ENCODE measurements at places on chromosomes 13 and 19.

- H3K27ac ChIP-seq, result no peak within 1 kb of the TSS
- H3K36me3 ChIP-seq, result no peaks in the 10 kb centered on the region
- peaks cover 11% of the 10 kb centered on the region for H3K27me3 ChIP-seq
Observed at GRCh38 chr19:45322744-45323281, at the start of gene CKM. Gene CKM (minus strand): TSS chr19:45322875. CDS start chr19:45319713, 3,162 bp downstream.

- no peak overlapping the region for H3K27ac ChIP-seq
- no peaks in the 10 kb centered on the region for H3K27me3 ChIP-seq
- no peak for DNase-seq
- no peaks in the 10 kb centered on the region for H3K36me3 ChIP-seq
- H3K4me1 ChIP-seq, result no peaks in the 10 kb centered on the region
Observed at GRCh38 chr13:30093236-30093635, 214.1 kb downstream of the KATNAL1 start.

DNA sequence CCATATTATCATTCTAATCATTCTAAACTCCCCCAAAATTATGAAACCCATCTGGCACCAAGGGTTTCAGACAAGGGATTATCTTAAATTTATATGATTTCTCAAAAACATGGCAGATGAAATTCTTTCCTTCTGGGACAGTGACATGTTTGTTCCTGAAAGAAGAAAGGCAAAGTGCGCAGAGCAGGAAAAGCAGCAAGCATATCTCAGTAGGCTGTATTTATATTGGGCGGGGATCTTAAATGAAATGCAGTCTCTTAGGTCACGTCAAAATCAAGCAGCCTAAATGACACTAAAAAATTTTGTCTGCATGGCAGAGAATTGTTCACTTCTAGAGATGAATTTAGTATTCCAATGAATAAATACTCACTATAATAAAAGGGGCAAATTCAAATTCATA lies 49.3 kb downstream of the RCBTB2 start:
- H3K4me1 ChIP-seq, result no peaks in the 10 kb centered on the region
- no peak for DNase-seq
- no peak overlapping the region for H3K4me3 ChIP-seq
- no peaks in the 10 kb centered on the region for H3K36me3 ChIP-seq

- H3K4me1 ChIP-seq, result no peaks in the 10 kb centered on the region
- no peaks in the 10 kb centered on the region for H3K27me3 ChIP-seq
- no peak overlapping the region for H3K4me3 ChIP-seq
- no peak overlapping the region for H3K27ac ChIP-seq
Observed at GRCh38 chr13:96540670-96541069, 450.8 kb downstream of the HS6ST3 start.

DNA sequence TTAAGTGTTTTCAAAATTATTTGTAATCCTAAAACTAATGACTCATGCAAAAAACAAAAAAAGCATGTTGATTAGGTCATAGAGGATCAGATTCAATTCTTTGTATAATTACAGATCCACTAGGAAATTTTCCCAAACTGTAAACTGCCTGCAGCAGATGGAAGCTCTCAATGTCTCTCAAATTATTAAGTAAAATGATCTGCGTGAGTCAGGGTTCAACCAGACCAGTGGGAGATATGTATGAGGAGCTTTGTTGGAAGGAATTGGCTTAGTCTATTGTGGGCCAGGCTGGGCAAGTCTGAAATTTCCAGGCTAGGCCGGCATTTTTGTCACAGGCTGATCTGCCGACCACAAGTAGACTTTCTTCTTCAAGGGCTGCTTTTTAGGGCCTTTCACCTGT lies 14.4 kb upstream of the SACS start:
- H3K4me3 ChIP-seq, result no peak overlapping the region
- no peak for DNase-seq
- no peaks in the 10 kb centered on the region for H3K36me3 ChIP-seq
- no peak overlapping the region for H3K27ac ChIP-seq
- H3K4me1 ChIP-seq, result peaks cover 22% of the 10 kb centered on the region
- no peaks in the 10 kb centered on the region for H3K27me3 ChIP-seq

DNA sequence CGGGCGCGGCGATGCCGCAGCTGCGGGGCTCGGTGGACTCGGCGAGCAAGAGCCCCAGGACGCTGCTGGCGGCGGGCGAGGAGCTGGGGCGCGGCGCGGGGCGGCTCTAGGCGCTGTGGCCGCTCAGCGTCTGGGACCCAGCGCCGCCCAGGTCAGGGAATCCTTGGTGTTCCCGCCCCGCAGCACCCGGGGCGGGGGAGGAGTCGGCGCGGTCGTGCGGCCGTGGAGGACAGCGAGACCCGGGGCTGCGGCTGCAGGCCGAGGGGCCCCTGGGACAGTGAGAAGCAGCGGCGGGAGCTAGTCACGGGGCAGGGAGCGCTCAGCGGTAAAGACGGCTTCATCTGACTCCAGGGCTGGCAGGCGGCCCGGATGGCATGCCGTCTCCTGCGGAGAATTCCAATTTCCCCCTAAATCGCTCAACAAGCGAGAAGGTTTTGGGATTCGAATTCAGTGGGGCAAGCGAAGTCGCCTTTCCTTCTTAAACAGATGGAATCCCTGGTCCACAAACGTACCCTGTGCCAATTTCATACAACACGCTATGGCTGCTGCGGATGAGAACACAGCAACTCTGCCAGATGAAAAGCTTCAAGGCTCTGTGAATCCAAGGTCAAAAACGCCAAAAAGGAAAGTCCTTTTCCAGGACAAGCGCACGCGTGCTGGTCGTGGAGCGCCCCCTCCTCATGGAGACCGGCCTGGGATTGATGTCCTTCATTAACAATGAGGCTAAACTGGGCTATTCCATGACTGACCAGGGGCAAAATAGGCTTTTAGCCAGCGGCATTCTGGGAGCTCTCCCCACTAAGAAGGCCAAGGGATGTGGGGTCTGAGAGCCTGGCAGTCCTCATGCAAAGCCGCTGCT lies 4.2 kb upstream of the ZSCAN4 start:
- no peak for DNase-seq
- H3K27ac ChIP-seq, result peak overlapping the region; percentile 80
- H3K27me3 ChIP-seq, result no peaks in the 10 kb centered on the region
- peak overlapping the region; percentile 42 for H3K4me3 ChIP-seq
- H3K36me3 ChIP-seq, result no peaks in the 10 kb centered on the region
- peaks cover 23% of the 10 kb centered on the region for H3K4me1 ChIP-seq

- H3K27ac ChIP-seq, result no peak overlapping the region
- no peak for DNase-seq
- H3K36me3 ChIP-seq, result no peaks in the 10 kb centered on the region
- H3K27me3 ChIP-seq, result peaks cover 56% of the 10 kb centered on the region
Observed at GRCh38 chr13:107866941-107867623, 348.3 kb downstream of the LIG4 start.

DNA sequence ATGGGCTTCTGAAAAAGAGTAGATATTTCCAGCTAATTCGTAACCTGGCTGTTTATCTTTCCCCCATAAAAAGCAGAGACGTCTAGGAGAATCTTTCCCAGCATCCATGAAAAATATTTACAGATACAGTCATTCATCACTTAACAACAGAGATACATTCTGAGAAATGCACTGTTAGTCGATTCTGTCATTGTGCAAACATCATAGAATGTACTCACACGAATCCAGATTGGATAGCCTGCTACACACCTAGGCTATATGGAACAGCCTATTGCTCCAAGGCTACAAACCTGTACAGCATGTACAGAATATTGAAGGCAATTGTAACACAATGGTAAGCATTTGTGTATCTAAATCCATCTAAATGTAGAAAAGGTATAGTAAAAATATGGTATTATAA lies 530.2 kb upstream of the NBEA start:
- no peaks in the 10 kb centered on the region for H3K27me3 ChIP-seq
- no peak overlapping the region for H3K27ac ChIP-seq
- no peak for DNase-seq

Data from esophagus squamous epithelium (tissue), 5 donors.